ENCODE measurements at places on chromosomes 5 and 9.
A peak's percentile ranks its signal among the peaks of the same experiment; 100 is the strongest.

DNA sequence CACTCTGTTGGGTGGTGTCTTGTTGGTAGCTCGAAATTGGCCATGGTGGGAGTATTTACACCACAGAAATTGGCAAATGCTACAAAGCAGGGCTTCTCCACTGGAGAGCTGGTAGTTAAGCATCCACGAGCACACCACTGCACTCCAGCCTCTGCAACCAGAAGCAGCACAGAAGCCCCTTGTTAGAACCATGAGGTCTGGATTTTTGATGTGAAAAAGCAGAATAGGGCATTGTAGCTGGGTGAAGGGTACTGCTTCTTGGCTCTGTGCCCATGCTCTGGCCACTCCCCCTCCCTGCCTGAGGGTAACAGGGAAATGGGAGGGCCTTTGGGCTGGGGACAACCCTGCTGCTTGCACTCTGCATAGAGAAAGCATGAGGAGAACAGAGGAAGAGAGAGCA is 81.2 kb upstream of the UBTD2 start:
- no peak for DNase-seq

- no peak for DNase-seq
These were observed 108.6 kb upstream of the SPOCK1 start for GRCh38 chr5:137607771-137608170.

- no peak for DNase-seq
These were observed 456.7 kb downstream of the TLE4 start for GRCh38 chr9:80028501-80028900.

DNA sequence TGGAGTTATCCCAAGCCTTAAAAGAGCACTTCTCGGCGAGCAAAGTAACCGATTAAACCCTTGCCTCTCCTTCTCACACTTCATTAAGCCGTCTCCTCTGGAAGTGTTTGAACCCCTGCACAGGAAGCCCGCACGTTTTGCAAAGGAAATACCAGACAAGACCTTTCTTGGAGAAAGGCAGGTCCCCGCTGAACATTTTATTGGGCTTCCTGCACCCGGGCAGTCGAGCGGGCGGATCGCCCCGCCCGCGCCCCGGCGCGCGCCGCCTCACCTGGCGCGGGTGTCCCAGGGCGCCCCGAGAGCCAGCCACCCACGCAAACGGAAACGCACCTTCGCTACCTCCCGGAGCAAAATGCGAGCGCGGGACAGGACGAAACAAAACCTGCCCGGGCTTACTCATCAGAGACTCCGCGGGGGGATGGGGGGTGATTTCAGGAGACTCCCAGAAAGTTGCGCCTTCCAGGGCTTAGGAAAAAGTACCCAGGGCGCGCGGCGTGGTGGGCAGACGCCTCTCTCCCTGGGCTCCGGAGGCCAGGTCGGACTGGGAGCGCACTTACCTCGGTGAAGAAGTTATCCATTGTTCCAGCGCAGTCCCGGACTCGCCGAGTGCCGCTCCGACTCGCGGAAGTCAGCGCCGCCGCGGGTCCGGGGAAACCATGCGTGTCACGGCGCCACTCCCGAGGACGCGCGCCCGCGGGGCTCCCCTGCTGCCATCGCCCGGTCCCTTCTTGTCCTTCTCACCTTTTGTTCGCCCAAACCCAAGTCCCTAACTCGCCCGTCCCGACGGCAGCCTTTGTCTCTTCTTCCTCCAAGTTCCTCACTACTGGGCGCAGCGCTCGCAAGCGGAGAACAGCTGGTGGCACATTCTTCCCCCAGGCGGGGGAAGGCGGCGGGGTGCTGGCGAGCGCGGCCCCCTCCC is 598 bp downstream of the MYO10 start:
- peak; percentile 76 for DNase-seq

DNA sequence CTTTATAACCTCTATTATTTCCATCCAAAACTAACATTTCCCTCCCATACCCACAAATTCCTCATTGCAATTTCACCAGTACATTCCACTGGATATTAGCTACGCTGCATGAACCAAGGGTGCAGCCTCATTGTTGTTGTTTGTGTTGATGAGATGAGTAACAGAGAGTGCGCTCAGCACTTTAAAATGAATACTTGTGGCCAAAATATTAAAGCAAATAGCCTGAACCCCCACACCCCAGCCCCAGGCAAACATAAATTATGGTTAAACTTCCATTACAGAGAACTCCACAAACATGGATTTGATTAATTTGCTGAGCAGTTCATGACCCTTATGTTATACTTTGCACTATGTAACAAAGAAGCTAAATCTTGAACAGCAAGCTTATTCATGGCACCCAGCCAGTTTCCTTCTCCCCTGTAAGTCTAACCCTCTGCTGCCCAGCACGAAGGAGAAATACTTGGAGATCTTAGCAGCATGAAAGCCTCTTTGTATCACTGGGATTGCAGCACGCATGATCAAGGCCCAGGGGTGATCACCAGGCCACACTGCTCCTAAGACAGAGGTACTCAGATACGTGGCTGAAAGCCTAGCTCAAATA is 205.0 kb downstream of the DOCK8 start:
- DNase-seq: no peak

GRCh38 chr5:121918238-121918637 is 43.5 kb upstream of the SRFBP1 start:
- DNase-seq: no peak

- no peak for DNase-seq
These were observed 5.1 kb downstream of the MGAT1 start for GRCh38 chr5:180797256-180798192.

DNA sequence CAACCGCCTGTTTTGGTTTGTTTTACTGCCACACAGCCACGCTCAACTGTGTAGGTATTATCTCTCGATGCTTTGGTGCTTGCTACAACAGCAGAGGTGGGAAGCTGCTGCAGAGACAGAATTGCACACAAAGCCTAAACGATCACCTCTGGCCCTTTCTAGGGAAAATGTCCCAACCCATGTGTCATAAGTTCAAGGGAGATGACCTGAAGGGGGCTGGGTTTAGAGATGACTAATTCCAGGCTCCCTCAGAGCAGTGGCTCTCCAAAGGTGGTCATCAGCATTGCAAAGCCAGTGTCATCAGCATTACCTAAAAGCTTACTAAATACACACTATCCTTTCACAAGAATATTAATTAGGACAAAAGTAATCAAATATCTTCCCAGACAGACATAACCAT is 10.9 kb downstream of the ZNF622 start:
- no peak for DNase-seq

DNA sequence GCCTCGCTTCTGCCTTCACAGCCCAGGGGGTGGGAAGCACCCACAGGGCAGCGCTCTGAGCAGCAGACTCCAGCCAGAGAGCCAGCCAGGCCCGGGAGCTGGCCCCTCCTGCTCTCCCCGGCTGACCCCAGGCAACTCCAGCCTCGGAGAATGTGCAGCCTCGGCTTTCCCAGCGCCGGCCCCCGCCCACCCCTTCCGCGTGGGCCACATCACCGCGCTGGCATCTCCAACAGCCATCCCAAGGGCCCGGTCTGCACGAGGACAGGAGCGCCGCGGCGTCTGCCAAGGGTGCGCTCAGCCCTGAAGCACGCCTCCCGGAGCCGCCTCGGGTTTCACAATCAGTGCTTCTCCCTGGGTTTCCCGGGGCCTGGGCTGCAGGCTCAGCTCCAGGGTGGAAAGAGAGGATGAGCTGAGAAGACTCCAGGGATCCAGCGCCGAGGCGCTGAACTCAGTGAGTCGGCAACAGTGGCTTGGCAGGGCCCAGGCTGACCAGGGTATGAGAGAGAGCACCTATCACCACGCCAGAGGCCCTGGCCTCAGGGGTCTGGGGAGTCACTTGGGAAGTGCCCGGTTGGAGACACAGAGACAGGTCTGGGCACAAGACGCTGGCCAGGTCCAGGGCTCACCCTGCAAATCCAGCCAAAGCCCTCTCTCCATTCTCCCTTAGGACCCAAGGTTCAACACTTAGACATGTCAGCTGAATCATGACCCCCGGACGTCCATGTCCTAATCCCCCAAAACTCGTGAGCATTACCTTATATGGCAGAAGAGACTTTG is 79.6 kb downstream of the ADAMTS2 start:
- DNase-seq: peak; percentile 71

- no peak for DNase-seq
These were observed 74.0 kb upstream of the CCNG1 start for GRCh38 chr5:163363389-163363788.

- no peak for DNase-seq
These were observed 31.7 kb downstream of the PRRX2 start for GRCh38 chr9:129696944-129697655.

- no peak for DNase-seq
These were observed 35.0 kb downstream of the TEX10 start for GRCh38 chr9:100317706-100318105.

DNA sequence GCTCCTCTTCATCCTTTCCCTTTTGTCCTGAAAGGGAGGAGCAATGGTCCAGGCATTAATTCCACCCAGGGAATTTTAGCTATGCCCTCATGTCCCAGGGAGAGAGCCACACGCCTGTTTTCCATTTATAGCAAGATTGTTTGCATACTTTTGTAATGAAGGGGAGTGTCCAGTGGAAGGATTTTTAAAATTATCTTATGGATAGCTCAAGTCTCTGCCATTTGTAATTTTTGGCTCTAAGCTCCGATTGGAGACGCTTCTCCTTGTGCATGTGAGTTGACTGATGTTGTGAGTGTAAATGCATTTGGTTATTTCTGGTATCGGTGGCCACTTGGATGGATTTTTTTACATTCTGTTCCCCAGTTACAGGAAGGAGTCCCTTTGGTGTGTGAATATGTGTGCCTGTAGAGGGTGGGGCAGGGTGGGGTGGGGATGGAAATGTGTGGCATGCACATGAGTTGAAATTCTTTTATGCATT is 7.2 kb upstream of the RPL26L1 start:
- no peak for DNase-seq

DNA sequence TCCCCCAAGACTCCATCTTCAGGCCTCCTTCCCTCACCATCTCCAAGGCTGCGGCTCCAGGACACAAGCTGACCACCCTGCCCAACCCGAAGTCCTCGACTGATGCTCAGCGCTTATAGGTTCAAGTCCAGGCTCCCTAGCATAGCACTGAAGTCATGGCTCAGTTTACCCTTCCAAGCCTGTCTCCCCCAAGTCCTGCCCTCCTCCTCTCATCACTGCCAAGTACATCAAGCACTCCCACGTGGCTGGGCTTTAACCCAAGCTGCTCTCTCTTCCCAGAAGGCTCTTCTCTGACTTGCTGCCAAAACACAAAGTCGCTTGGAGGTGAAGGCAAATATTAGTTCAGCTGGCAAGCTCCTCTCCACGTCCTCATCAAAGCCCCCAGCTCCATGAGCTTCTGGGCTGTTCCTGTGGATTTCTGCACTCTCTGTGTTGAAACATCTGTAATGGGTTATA is 22.1 kb upstream of the MARCHF6 start:
- peak; percentile 96 for DNase-seq

GRCh38 chr9:95497772-95498171 is 19.0 kb downstream of the PTCH1 start:
- DNase-seq: no peak

DNA sequence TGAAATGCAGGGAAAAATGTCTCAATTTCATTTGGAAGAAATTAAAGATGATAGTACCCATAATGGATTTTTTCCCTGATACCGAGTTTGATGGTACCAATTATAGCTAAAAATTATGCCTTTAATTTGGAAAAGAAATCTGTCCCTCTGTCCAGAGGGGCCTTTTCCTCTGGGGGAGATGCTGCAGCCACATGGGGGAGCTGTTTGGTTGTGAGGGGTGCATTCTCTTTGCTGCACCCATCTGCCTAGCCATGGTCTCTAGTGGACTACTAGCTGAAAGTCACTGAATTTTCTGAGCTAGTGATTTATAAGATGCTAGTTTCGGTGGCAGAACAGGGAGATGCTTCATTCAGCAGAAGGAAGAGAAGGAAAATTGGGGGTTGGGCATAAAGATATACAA is 9.6 kb downstream of the SEC61B start:
- no peak for DNase-seq

GRCh38 chr5:135216471-135217343 is 182.3 kb downstream of the MACROH2A1 start:
- no peak for DNase-seq

GRCh38 chr5:34719029-34719428 is 62.9 kb downstream of the RAI14 start:
- no peak for DNase-seq

DNA sequence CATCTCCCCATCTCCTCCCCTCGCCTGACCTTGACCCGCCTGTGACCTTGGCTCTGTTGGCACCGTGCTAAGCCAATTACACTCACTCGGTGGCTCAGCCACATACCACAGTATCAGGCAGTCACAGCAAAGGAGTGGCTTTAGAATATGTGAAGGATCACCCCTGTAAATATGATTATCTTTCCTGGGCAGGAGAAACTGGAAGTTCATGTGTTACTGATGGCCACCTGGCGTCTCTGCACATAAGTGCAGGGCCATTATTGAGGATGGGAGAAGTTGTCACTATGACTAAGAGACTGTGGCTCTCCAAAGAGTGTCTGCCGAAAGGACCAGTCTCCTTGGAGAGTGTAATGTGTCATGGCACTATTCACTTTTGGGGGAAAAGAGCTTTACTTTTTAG is 116.9 kb upstream of the S1PR3 start:
- no peak for DNase-seq

- DNase-seq: no peak
These were observed 146.4 kb upstream of the SMIM23 start for GRCh38 chr5:171639205-171639621.

DNA sequence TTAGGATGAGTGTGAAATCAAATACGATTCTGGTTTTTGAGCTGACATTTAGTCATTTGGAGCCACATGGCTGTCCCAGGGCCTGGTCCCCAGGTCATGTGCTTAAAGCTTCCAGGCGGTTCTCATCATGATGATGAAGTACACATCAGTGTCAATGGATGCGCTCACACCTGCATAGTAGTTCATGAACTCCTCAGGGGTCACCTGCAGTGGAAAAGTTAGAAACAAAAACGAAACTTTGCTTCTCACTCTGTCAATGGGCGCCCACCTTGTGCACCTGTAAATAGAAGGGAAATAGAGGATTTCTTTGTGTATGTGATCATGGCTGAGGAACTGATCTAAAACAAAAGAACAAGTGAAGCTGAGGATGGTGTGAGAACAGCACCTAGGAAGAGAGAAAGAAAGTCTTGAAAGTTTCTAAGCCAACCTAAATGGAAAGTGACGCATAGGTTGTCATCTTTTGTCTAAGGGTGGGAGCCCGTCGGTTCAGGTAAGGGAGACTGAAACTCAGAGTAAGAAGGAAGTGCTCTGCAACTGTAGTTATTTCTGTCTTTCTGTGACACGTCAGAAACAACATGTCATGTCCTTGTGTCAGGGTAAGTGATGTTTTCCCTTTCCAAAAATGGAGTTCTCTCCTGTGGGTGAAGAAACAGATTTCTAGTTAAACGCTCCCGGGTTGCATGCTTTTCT is 33.8 kb downstream of the CAPSL start:
- no peak for DNase-seq

- DNase-seq: no peak
These were observed 143.4 kb downstream of the CD180 start for GRCh38 chr5:67053229-67053628.

DNA sequence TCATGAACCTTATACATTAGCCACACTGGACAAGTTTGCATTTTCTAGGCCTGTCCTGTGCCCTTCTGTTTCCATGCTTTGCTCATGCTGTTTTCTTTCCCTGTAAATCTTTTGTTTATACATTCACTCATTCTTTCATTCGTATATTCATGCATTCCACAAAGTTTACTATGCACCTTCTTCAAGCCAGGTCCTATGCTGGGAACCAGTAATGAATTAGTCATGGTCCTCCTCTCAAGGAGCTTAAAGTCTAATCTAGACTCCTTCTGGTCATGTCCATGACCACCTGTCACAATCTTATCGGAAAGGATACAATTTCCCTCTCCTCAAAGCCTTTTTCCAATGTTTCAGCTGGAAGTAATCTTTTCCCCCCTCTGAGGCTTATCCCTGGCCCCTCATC is 9.1 kb upstream of the XPA start:
- no peak for DNase-seq

Data from NCI-H446 (cell line).